Psoas muscle (tissue), 8 donors: ENCODE measurements at places on chromosomes 7 and 10. TPM values are rescaled to one million over a fixed set of nuclear protein-coding genes. Genes with fewer than 3 reads are reported as not detected.

DNA sequence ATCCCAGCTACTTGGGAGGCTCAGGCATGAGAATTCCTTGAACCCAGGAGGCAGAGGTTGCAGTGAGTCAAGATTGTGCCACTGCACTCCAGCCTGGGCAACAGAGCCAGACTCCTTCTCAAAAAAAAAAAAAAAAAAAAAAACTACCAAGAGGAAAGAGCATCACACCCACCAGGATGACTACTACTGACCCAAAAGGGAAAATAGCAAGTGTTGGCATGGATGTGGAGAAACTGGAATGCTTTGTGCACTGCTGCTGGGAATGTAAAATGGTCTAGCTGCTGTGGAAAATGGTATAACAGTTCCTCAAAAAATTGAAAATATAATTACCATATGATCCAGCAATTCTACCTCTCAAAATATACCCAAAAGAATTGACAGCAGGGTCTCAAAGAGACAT lies 7.7 kb upstream of the TIAL1 start:
- no peak for DNase-seq

GRCh38 chr10:62853710-62854109 lies 37.5 kb upstream of the EGR2 start:
- no peak for DNase-seq

DNA sequence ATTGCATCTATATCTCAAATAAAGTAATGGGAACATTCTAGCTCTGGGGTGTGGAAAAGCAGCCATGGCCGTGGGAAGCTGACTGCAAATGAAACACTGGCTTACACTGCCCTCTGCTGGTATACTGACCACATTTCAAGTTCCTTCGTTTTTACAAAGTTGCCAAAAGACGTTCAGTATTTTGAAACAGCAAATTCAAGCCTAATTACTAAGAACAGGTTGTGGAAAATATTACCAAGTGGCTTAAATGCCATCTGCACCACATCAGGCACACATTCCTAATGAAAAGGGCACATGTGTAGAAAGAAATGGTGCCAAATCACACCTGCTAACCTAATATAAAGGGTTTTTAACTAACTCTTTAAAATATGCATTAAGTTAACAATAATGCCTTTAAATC lies 83.9 kb downstream of the JAZF1 start:
- DNase-seq = no peak

- no peak for DNase-seq
Measured at GRCh38 chr10:21528236-21529031, 3.0 kb upstream of the SKIDA1 start.

- DNase-seq = no peak
Measured at GRCh38 chr7:75814407-75814947, 871 bp upstream of the CCL24 start.

GRCh38 chr7:30778255-30779025 lies 7.2 kb downstream of the MINDY4 start:
- no peak for DNase-seq

GRCh38 chr7:36034020-36034419 lies 119.0 kb upstream of the EEPD1 start:
- no peak for DNase-seq

DNA sequence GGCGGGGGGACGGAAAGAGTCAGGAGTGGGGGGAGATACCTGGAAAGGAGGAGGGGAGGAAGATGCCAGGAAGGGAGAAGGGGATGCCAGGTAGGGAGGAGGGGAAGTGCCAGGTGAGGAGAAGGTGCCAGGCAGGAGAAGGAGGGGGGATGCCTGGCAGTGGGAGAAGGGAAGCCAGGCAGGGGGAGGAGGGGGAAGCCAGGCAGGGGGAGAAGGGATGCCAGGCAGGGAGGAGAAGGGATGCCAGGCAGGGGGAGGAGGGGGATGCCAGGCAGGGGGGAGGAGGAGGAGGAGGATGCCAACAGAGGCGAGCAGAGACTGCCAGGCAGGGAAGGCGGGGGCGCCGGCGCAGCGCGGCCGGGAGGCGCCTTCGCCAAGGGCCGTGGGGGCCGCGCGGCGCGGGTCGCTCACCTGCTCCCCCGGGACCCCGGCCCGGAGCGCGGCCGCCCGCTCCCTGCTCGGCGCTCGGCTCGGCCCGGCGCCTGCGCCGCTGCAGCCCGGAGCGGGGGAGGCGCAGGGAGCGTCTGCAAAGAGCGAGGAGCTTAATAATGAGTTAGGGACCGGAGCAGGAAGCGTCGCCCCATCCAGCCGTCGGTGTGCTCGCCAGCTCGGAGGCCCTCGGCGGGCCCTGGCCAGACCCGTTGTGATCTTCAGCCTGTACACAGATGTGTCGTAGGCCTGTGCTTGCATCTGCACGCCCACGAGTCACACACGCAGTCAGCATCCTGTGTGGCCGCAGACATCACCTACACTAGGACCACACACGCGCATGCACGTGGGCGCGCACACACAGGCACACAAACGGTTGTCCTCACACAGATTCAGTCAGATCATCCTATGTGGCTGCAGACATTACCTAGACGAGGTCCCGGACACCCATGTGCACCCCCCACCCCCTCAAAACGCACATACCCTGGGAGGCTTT lies 28.4 kb upstream of the SMARCD3 start:
- peak; percentile 63 for DNase-seq

DNA sequence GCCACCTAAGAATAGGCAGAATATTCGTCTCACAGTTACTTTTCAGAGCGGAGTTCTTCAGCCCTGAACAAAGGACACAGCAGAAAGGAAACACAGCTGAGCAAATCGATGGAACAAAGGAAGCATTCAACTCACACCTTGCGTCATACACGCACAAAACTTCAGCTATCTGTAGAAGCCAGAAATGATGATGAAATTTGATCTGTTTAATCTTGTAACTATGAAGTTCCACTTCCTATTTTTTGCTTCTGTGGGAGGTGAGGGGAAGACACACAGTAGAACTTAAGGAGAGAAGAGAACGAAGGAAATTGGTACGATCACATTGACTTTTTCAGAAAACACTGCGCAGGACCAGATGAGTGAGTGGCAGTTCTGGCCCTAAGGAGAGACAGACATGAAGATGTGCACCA lies 26.2 kb downstream of the FAM171A1 start:
- no peak for DNase-seq

DNA sequence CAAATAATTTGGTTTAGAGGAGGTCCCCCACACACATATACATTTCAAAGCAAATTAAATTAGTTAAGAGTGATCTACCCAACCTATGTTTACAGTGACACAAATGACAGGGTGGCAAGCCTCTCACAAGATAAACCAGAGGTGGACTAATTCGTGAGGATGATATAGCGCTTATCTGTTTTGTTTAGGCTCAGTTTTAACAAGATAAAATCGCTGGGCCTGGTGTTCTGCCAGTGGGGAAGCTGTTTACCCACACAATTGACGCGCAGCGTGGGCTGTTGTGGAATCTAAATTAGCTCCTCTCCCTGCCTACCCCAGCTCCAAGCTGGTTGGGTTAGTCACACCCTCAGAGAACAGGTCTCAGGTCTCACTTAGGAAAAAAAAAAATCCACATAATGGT lies 16.7 kb upstream of the PLXNA4 start:
- no peak for DNase-seq

GRCh38 chr7:27130540-27131389 lies at the start of gene HOXA4:
Gene HOXA4 (minus strand): TSS chr7:27130757. CDS start chr7:27130733, 24 bp downstream.
- peak; percentile 96 for DNase-seq

- no peak for DNase-seq
Measured at GRCh38 chr10:12556039-12556438, 206.7 kb downstream of the CAMK1D start.

DNA sequence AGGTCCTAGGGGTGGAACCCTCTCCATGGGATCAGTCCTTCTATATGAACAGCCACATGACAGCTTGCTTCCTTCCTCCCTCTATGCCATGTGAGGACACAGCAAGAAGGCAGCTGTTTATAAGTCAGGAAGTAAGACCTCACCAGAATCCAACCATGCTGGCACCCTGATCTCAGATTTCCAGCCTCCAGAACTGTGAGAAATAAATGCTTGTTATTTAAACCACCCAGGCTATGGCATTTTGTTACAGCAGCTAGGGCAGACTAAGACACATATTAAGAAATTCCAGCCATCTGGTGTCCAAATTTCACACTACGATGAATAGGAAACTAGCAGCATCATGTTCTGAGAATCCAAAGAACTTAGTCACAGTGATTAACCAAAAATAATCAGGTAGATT lies 140.1 kb downstream of the ZFAND4 start:
- DNase-seq = no peak

- DNase-seq = no peak
Measured at GRCh38 chr7:16811551-16811950, 6.8 kb upstream of the AGR2 start.

- DNase-seq = no peak
Measured at GRCh38 chr10:88249450-88249849, 333.7 kb downstream of the RNLS start.

- DNase-seq = peak; percentile 73
Measured at GRCh38 chr7:76048668-76048988, 722 bp downstream of the MDH2 start.

- DNase-seq = no peak
Measured at GRCh38 chr10:71706216-71707121, 13.1 kb downstream of the C10orf105 start.

- DNase-seq = no peak
Measured at GRCh38 chr7:42883950-42884349, 27.9 kb downstream of the C7orf25 start.

DNA sequence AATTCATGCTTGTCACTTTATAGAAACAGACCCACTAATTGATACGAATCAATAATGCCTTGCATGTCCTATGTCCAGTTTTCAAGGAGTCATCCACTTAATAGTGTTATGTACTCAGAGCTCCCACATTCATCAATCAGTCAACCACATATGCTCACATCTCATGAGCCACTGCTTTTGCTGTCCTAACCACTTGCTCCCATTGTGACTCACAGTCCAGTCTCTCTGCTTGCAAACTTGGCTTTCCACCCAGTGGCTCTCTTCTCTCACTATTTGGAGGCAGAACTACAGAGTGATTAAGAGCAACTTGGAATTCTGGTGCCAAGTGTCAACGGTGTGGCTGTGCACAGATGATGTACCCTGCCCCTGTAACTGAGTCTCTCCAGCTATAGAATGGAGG lies 166.0 kb downstream of the SNX13 start:
- DNase-seq = no peak

- no peak for DNase-seq
Measured at GRCh38 chr7:101635484-101635883, 6.4 kb upstream of the MYL10 start.

- no peak for DNase-seq
Measured at GRCh38 chr7:150959081-150959480, 19.0 kb downstream of the KCNH2 start.

- DNase-seq = peak; percentile 18
Measured at GRCh38 chr7:117127585-117128168, 174.4 kb downstream of the ST7 start.

- DNase-seq = peak; percentile 66
Measured at GRCh38 chr7:129780257-129780973, 168.9 kb downstream of the NRF1 start.

GRCh38 chr7:119046068-119046467 lies 821.6 kb downstream of the ANKRD7 start:
- DNase-seq = no peak

DNA sequence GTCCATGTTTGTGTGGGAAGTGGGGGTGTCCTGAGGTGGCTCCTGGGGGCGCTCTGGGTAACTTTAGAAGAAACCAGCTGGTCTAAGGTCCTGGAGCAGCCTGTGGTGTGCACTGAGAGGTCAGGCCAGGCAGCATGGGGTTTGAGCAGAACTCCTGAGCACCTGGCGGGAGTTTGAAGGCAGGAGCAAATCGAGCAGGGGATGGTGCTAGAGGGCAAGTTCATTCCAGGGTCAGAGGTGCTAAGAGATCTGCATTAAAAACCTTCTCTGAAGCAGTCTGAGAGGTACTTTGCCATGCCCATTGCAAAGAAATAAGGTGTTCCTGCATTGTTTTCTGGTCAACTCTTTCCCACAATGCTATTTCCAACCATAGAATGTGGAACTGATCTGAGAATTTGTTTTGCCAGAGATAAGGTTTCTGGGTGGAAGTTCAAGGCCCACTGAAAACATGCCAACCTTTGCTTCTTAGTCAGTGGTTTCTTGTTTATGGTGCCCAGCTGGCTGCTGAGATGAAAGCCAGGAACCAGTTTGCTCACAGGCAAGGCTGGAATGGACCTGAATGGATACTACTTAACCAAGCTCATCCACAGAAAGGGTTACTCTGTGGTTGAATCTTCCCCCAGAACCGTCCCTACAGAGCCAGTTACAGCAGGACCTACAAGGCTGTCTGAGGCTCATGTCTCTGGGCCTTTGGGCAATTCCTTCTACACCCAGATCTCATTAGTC lies 136.3 kb upstream of the TMEM72 start:
- DNase-seq = no peak

- DNase-seq = no peak
Measured at GRCh38 chr7:13874783-13875182, 114.7 kb downstream of the ETV1 start.

GRCh38 chr10:73858750-73859427 lies 15.5 kb downstream of the CAMK2G start:
- DNase-seq = no peak

DNA sequence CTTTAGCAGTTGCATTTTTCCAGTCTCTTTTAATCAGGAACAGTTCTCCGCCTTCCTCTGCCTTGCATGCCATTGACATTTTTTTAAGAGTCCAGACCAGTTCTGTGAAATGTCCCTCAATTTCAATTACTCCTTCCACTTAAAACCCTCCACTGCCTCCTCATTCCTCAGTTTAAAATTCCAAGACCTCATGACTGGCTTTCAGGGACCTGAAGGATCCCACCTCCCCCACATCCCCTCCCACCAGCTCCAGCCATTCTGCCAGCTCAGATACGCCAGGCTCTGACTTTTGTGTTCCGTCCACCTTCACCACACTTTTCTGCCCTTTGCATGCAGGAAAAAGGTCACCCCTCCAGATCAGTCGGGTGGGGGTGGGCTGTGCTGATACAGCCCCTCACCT lies 8.7 kb downstream of the TNRC18 start:
- no peak for DNase-seq

DNA sequence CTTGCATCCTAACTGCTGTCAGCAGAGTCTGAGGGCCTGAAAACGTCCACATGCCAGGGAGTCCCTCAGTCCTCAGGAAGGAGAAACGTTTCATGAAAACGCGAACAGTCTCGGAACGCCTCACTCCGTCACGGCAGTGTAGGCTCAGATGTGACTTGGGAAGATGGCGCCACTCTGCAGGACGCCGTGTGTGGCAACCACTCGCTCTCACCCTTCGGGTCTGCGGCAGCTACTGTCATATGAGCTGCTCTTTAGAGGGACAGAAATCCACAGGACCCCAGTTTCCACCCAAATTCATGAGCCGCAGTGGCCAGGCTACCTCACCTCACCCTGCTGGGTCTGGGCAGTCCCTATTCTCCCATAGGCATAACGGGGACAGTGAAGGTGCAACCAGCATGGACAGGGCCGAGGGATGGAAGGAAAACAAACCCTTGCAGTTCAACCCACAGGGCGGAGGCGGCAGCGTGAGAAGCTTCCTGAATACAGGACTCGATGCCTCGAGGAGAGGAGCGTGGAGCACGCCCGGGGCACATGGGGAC lies 438.3 kb downstream of the DNAJB6 start:
- DNase-seq = peak; percentile 6

MUC12 gene
- polyA plus RNA-seq = not detected

SH2D4B gene
- polyA plus RNA-seq = not detected

JCAD gene
- polyA plus RNA-seq = 4.7 TPM

PMS2 gene
- 4.4 TPM for polyA plus RNA-seq

SUV39H2 gene
- polyA plus RNA-seq = 5.8 TPM

NEUROD6 gene
- not detected for polyA plus RNA-seq

C10orf71 gene
- 30.9 TPM for polyA plus RNA-seq

ARHGEF35 gene
- polyA plus RNA-seq = 0.13 TPM

WNT8B gene
- not detected for polyA plus RNA-seq

NME8 gene
- not detected for polyA plus RNA-seq

EPO gene
- polyA plus RNA-seq = not detected

OR2A1 gene
- 0.03 TPM for polyA plus RNA-seq

SERPINE1 gene
- polyA plus RNA-seq = 5.9 TPM

GBF1 gene
- 14.1 TPM for polyA plus RNA-seq

HOXA2 gene
- polyA plus RNA-seq = 0.29 TPM

PGAM2 gene
- polyA plus RNA-seq = 285 TPM

AGR3 gene
- polyA plus RNA-seq = 0.31 TPM
